ENCODE measurements at places on chromosomes 7 and 10. TPM values are rescaled to one million over a fixed set of nuclear protein-coding genes. Genes with fewer than 3 reads are reported as not detected.

Gene PTPRE
- 33.0 TPM for total RNA-seq

Gene PRLHR
- total RNA-seq = not detected

Gene VSTM4
- 16.0 TPM for total RNA-seq

Gene GNA12
- 41.8 TPM for total RNA-seq

Gene TWNK
- 13.7 TPM for total RNA-seq

Gene SLC18A2
- 2.1 TPM for total RNA-seq

Gene CTAGE4
- 4.0 TPM for total RNA-seq
